ENCODE measurements at places on chromosomes 2 and 18.

GRCh38 chr2:2828774-2829368, 497.8 kb upstream of the MYT1L start:
- DNase-seq, result no peak

GRCh38 chr2:18684206-18685038, 95.1 kb upstream of the NT5C1B start:
- DNase-seq, result no peak

DNA sequence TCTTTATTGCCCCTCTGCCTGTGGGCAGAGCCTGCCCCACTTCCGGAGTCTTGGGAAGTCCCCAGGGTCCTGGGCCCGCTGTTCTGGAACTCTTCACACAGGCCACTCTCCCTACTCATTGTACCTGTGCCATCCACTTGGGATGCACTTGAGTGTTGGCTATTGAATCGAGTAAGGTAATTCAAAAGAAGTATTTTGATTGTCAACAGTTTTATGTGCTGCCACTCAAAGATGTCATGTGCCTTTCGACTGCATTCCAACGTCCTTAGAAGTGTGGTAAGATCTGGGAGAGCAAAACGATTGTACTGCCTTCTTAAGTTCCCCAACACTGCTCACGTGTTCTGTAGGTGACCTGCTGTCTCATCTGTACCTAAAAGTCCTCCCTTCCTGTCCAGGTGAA, 77.0 kb upstream of the SMIM21 start:
- DNase-seq, result no peak

GRCh38 chr18:59988098-59988706, 88.4 kb downstream of the PMAIP1 start:
- DNase-seq, result peak; percentile 60

DNA sequence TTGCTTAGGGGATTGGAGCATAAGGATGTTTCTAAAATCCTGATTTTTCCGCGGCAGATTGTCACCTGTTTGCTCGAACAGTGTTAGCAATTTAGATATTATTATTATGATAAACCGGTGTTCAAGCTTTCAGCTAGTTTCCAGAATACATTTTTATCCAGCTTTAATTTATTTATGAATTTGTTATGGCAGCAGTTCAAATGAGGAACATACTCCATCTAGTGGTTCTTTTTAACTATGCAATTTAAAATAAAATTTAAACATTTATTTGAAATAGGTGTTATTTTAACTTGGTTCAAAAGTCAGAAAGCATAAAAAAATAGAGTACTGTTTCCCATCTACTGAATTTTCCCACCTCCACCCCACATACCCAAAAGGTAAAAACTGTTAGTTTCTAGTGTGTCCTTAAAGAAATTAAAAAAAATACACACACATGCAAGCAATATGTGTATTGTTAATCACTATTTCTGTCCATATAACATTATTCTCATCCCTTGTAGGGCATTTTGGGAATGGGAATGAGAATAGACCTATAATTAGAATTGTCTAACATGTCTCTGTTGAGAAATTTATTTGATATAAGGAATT, 23.2 kb downstream of the ACOXL start:
- DNase-seq, result no peak

- DNase-seq, result no peak
These were observed at the start of gene BCL11A for GRCh38 chr2:60553495-60554073. BCL11A (minus strand) TSS chr2:60553654; CDS start chr2:60553270, 384 bp downstream.

DNA sequence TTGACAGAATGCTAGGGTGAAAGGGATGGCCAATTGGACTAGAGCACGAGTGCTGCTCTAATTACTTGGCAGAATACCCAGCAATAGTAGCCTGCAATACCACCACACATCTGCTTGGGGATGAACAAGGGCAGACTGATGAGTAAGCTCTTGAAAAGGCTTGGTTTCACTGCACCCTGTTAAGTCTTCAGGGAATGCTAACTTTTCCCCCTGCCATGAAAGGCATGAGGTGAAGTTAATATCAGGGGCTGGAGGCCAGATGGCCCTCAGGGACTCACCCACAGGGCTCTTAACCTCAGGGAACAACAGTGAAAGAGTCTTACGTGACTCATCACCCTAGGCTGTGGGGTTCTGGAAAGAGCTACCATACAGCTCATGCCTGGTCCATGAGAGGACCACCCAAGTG, 51.7 kb upstream of the MYL1 start:
- no peak for DNase-seq

GRCh38 chr2:179410552-179411356, 146.1 kb upstream of the SESTD1 start:
- peak; percentile 2 for DNase-seq
